Mesenchymal stem cell (in vitro differentiated cells and primary cell): ENCODE measurements at places on chromosomes 1 and 21.
A peak's percentile ranks its signal among the peaks of the same experiment; 100 is the strongest.

GRCh38 chr21:39612233-39613040 lies at the start of gene B3GALT5:
B3GALT5 (plus strand) TSS chr21:39612940; CDS start chr21:39660560, 47,620 bp downstream.
- peak; percentile 22 for DNase-seq

DNA sequence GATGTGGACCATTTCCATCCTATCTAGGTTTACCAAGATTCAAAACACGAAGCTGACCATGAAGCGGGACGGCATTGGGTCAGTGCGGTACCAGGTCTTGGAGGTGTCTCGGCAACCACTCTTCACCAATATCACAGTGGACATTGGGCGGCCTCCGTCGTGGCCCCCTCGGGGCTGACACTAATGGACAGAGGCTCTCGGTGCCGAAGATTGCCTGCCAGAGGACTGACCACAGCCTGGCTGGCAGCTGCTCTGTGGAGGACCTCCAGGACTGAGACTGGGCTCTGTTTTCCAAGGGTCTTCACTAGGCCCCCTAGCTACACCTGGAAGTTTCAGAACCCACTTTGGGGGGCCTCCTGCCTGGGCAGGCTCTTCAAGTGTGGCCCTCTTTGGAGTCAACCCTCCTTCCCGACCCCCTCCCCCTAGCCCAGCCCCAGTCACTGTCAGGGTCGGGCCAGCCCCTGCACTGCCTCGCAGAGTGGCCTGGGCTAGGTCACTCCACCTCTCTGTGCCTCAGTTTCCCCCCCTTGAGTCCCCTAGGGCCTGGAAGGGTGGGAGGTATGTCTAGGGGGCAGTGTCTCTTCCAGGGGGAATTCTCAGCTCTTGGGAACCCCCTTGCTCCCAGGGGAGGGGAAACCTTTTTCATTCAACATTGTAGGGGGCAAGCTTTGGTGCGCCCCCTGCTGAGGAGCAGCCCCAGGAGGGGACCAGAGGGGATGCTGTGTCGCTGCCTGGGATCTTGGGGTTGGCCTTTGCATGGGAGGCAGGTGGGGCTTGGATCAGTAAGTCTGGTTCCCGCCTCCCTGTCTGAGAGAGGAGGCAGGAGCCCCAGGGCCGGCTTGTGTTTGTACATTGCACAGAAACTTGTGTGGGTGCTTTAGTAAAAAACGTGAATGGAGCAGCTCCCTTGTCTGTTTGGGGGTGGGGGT lies 864 bp upstream of the CCDC24 start:
- DNase-seq = no peak

DNA sequence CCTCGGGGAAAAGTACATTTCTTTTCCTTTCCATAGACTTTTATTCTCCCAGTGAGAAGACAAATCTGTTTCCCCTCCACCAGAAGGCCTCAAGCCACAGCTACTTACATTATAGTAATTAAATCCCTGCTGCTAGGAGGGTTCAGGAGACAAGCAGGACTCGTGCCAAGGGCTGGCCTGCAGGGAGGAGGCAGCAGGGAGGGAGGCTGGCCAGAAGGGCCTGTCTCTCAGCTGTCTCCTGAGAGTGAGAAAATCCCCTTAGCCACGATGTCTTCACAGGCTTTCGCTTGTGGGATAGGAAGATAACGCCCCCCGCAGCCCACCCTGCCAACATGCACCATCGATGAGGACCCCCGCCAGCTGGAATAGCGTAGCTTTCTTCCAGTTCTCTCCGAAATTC lies 14.0 kb downstream of the KCNN3 start:
- no peak for DNase-seq

GRCh38 chr21:26965040-26965906 lies 1.6 kb downstream of the ADAMTS5 start:
- DNase-seq = peak; percentile 33
